ENCODE measurements at places on chromosomes 7 and 10.

GRCh38 chr7:45589061-45589460 is 14.9 kb downstream of the ADCY1 start:
- DNase-seq = no peak

GRCh38 chr7:300048-300447 is 10.1 kb downstream of the FOXL3 start:
- no peak for DNase-seq

DNA sequence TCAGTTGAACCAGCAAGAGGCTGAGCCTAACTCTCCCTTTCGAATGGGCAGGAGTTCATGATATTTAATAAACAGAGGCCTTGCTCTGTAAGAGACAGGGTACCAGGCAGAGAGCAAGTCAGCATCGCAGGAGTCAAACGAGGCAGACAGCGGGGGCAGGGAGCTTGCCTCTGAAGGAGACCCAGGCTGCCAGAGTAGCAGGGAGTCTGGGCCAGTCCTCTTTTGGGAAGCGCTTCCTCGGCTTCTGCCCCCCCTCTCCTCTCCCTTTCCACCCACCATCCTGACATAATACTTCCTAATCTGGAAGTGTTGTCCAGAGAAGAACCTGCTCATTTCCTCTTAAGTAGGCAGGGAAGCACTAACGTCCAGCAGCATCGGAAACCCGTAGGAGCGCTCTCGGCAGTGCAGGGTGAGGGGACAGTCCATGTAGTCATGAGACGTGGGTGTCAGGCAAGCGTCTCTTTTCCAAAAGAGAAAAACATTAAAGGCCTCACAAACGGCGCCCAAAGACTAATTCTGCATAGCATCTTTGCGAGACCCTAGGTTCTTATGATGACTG is 171.1 kb downstream of the EGFR start:
- no peak for DNase-seq

DNA sequence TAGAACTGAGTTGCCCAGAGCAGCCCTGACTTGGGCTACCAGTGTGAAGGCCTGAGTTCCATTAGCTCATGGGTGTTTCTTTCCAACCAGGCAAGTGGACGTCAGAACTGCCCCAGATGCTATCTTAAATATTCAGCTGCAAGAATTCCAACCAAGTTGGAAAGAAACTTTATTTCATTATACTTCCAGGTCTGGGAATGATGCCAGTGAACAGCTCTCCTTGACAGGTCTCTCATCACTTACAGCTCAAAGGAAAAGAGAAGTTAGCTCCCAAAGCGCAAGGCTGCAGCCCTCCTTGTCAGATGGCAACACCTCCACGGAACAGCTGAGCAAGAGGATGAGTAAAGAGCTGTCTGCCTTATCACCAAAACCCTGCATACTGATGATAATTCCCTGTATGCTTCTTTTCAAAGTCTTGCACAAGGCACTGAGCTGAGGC is 255.5 kb upstream of the AOAH start:
- DNase-seq = no peak

- no peak for DNase-seq
Measured at GRCh38 chr7:30863706-30864035, 48.0 kb upstream of the AQP1 start.

GRCh38 chr10:129771991-129772431 is 192.1 kb downstream of the EBF3 start:
- peak; percentile 48 for DNase-seq

DNA sequence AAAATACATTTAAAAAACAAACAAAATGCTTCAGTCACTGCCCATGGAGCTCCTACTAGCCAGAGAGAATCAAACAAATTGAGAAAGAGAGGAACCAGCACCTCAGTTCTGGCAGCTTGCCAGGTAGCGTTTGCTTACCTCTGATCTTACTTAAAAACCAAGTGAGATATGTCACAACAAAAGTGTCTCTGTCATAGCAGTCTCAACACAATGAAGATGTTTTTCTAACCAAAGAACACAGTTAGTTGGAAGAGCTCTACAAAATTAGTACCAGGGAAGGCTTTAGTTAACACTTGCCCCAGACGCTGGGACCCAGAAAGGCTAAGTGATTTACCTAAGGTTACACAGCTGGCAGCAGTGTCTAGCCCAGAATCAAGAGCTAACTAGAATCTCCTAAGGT is 3.4 kb downstream of the DOCK4 start:
- DNase-seq = no peak

DNA sequence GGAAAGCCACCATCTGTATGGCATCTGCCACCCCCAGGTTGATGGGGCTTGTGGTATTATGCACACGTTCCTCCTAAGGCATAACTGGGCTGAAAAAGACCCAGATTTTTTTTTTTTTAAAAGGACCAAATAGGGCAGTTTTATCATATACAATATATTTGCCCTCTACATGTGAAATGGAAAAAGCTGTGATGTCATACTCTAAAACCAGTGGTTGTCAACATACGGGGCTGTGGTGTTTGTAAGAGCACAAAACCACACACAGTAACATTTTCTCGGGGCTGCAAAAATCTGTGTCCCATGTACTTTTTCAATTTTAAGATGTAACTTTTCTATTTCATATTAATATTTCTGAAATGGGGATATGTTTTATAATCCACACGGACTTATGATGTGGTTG is 34.9 kb downstream of the FAM171A1 start:
- DNase-seq = no peak

DNA sequence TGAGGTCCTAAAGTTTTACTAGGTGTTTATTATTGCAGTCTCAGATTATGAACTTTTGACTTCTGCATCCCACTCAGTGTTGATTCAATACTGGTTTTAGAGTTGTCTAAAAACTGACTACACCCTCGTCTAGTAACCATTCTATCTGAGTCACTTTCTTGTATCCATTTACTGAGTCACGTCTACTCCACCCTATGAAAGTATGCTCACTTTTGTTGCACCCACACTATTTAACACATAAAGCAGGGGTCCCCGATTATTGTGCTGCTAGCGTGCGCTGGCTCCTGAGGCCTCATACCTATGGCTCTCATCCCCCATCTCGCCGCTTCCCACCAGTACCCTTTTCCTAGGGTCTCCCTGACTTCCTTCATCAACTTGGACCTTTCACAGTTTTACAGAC is 2.0 kb downstream of the SAMD9 start:
- DNase-seq = no peak
